ENCODE measurements at places on chromosomes 4 and X.

- H3K4me1 ChIP-seq: no peaks in the 10 kb centered on the region
- no peaks in the 10 kb centered on the region for H3K27me3 ChIP-seq
- H3K4me3 ChIP-seq: no peak overlapping the region
- no peaks in the 10 kb centered on the region for H3K36me3 ChIP-seq
- DNase-seq: no peak
Observed at GRCh38 chr4:743463-744211, 38.0 kb downstream of the PCGF3 start.

DNA sequence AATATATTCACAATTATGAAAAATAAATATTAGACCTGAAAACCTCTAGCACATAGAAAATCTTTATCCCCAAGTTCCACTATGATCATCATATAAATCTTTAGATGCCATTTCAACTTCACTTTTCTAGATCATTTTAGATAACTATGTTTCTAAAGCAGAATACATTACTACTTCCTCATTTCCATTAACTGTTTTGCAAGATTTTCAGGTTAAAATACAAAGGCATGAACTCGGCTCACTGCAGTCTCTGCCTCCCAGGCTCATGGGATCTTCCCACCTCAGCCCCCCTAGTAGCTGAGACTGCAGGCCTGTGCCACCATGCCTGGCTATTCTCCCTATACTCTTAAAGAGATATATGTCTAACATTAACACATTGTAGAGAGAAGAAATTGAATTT lies 1365.9 kb upstream of the AGA start:
- H3K4me3 ChIP-seq: no peak overlapping the region
- H3K27me3 ChIP-seq: no peaks in the 10 kb centered on the region
- no peaks in the 10 kb centered on the region for H3K4me1 ChIP-seq
- no peaks in the 10 kb centered on the region for H3K36me3 ChIP-seq

- no peak for DNase-seq
- H3K4me3 ChIP-seq: no peak overlapping the region
- H3K27me3 ChIP-seq: no peaks in the 10 kb centered on the region
- H3K27ac ChIP-seq: no peak overlapping the region
Observed at GRCh38 chr4:2180410-2180809, 61.5 kb downstream of the HAUS3 start.

DNA sequence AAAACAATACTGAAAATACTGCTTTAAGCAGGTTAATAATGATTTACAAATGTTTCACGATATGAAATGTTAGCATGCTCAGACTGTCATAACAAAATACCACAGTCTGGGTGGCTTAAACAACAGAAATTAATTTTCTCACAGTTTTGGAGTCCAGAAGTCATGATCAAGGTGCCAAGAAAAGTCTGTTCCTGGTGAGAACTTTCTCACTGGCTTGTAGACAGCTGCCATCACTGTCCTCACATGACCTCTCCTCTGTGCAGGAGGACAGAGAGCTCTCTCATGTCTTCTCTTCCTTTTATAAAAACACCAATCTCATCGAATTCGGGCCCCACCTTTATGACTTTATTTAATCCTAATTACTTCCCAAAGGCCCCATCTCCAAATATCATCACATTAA lies 426.7 kb downstream of the KLHL13 start:
- no peak for DNase-seq
- no peaks in the 10 kb centered on the region for H3K36me3 ChIP-seq
- no peaks in the 10 kb centered on the region for H3K27me3 ChIP-seq
- no peak overlapping the region for H3K27ac ChIP-seq
- no peak overlapping the region for H3K4me3 ChIP-seq
- H3K4me1 ChIP-seq: no peaks in the 10 kb centered on the region
